Activated naive CD8-positive, alpha-beta T cell treated with anti-CD3 and anti-CD28 coated beads for 36 hours (primary cell): ENCODE measurements at places on chromosomes 2 and 18. TPM values are rescaled to one million over a fixed set of nuclear protein-coding genes. Genes with fewer than 3 reads are reported as not detected.
A peak's percentile ranks its signal among the peaks of the same experiment; 100 is the strongest.

- DNase-seq: no peak
Observed at GRCh38 chr2:75799859-75800258, 89.1 kb upstream of the GCFC2 start.

LONRF2 gene
- not detected for total RNA-seq

DNA sequence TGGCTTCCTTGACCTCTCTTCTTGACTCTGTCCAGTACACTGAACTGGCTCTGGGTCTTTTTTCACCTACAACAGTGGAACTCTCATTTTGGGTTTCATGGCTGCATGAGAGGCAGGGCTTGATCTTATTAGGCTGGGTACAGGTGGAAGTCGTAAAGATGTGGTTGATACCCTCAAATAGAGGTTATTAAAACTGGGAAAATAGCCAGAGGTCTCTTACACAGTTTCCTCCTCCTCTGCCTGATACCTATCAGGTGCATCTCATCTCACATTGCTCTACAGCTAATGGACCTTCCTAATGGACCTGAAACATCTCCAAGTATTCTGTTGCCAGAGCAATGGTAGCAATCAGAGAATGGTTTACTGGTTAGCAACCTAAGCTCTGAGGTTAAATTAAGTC is 231.8 kb downstream of the ETAA1 start:
- DNase-seq: no peak

NMUR1 gene
- not detected for total RNA-seq

GRCh38 chr2:113212245-113213060 is 38.7 kb downstream of the PSD4 start:
- DNase-seq: no peak

- no peak for DNase-seq
Observed at GRCh38 chr2:106708209-106708608, 177.8 kb downstream of the ST6GAL2 start.

- no peak for DNase-seq
Observed at GRCh38 chr2:149703281-149703680, 115.7 kb upstream of the MMADHC start.

RAB6C gene
- not detected for total RNA-seq

- no peak for DNase-seq
Observed at GRCh38 chr2:117980783-117981676, 32.8 kb downstream of the CCDC93 start.

DNA sequence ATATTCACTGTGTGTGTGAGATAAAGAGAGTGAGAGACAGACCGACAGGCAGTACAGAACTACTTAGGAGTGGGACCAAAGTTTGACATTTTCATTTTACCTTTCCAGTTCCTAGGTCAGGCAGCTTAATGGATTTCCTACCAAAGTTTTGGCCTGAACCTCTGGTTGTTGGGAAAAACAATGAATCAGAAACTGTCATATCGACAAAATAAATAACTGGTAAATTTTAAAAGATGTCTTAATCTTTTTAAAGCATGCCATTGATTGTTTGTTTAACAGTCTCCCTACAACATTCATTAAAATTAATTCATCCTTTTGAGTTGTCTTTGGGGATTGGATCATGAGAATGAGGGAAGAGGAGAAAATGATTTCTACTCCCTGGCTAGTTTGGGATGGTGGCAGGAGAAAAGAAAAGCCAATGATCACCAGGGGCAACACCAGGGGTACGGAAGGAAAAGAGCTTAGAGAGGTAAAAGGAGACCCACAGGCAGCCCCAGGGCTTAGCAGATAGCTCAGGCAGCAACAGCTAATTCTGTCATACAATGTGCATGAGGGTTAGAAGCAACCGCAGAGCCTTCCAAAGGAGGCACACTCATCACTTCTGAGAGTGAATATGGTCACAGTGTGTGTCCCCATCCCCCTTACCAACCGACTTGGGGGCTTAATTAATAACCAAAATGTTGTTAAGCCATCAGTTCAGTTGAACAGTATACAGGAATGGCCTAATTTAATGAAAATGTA is 98.5 kb downstream of the CCDC141 start:
- no peak for DNase-seq

STON1 gene
- 0.80 TPM for total RNA-seq

- no peak for DNase-seq
Observed at GRCh38 chr18:49648326-49648725, 86.5 kb downstream of the LIPG start.

DNA sequence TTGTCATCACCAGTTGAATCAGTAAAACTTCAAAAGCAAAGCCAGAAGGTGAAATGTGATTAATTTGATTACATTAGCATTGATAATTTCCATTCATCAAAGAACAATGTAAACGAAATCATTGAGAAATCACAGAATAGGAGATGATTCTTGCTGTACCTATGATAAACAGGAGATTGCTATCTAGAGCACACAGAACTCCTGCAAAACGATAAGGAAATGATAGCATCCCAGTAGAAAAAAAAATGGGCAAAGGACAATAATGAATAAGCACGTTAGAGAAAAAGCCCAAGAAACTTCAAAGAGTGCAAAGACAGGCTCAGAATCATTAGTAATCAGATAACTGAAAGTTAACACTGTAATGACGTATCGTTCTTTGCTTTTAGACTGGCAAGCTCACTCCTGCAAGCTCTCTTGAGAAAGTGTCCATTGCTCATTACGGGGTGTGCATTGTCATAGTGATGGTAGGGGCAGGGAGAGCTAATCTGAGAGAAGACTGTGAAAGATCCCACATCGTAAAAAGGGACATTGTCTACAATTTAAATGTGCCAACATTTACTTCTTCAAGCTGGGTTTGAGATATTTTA is 143.6 kb downstream of the SPP2 start:
- no peak for DNase-seq

OSR1 gene
- total RNA-seq: not detected

GRCh38 chr18:69580107-69580506 is 179.4 kb downstream of the DOK6 start:
- DNase-seq: no peak

GRCh38 chr18:22132763-22133162 is 36.6 kb upstream of the GATA6 start:
- DNase-seq: no peak

DPP4 gene
- total RNA-seq: 22.4 TPM

ALPG gene
- total RNA-seq: not detected

- DNase-seq: no peak
Observed at GRCh38 chr18:40577239-40577980, 1377.6 kb upstream of the PIK3C3 start.

GRCh38 chr2:9657083-9657482 is 26.3 kb upstream of the YWHAQ start:
- no peak for DNase-seq

DNA sequence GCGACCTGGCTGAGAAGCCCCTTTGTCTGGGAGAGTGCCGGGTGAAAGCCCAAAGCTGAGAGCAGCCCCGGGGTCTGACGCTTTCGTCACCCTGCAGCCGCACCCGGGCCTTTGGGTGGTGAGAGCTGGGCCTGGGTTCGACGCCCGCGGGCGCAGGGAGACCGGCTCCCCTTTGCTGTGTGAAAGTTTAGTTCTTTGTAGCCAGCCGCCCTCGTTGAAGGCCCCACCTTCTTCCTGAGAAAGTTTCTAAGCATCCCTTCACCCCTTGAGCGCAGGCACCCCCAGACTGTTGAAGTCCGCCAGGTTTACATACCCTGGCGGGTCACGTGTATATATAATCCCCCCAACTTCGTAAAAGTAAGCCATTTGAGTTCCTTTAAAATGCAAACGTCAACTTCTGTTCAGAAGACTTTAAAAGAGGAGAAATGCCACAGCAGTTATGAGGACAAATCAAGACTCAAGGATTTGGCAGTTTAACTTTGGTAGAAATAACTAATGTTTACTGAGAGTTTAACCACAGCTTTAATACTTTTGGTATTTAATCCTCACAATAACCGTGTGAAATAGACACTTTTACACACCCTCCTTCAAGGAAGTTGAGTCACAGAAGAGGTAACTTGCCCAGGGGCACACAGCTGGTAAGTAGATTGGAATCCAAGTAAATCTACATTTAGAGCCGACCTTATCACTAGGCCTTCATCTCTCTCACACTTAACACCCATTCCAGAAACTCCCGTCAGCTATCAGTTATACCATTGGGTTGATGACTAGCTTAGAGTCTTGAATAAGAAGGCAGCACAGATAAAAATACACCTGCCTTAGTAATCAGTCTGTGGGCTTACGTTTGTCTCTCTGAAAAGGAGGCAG is 1.1 kb upstream of the MBOAT2 start:
- no peak for DNase-seq

- no peak for DNase-seq
Observed at GRCh38 chr2:231617059-231617926, 24.6 kb downstream of the TEX44 start.

DNA sequence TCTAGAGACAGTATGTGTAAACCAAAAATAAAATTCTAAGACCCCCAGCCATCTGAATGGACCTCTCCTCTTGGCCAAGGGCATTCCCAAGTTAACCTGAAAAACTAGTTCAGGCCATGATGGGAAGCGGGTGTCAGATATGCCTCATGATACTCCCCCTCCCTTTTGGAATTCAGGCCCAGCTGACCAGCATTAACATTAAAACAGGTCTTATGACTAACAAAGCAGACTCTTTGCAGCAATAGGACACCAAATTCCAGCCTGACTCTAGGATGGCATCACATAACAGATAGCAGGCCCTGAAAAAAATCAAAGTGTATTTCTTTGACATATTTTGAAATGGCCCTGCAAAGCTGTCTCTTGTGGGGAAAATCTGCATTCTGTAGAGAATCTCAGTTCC is 73.3 kb upstream of the L3MBTL4 start:
- no peak for DNase-seq

GRCh38 chr18:9906481-9906880 is 7.3 kb upstream of the VAPA start:
- DNase-seq: no peak

- no peak for DNase-seq
Observed at GRCh38 chr2:10557506-10558265, 109.6 kb upstream of the ODC1 start.

RAPH1 gene
- 2.3 TPM for total RNA-seq

ACADL gene
- not detected for total RNA-seq

POTEC gene
- total RNA-seq: not detected

GRCh38 chr2:25514043-25514637 is 159.2 kb downstream of the DTNB start:
- no peak for DNase-seq

DNA sequence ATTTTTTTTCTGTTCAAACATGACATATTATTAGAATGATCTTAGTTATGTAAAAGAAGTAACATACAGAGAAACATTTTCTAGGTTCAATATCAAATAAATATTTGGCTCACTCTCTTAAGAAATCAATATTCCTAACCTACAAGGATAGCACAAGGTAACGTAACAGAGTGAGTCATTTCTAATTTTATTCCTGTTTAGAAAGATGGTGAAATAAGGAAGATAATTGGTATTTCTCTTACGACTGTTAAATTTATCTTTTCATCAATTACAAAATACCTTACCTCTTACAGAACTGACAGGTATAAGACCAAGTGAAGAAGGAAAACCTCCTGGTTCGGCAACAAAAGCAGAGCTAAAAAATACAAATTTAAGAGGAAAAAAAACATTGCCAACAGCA is 45.1 kb downstream of the PRELID3A start:
- DNase-seq: no peak

DNA sequence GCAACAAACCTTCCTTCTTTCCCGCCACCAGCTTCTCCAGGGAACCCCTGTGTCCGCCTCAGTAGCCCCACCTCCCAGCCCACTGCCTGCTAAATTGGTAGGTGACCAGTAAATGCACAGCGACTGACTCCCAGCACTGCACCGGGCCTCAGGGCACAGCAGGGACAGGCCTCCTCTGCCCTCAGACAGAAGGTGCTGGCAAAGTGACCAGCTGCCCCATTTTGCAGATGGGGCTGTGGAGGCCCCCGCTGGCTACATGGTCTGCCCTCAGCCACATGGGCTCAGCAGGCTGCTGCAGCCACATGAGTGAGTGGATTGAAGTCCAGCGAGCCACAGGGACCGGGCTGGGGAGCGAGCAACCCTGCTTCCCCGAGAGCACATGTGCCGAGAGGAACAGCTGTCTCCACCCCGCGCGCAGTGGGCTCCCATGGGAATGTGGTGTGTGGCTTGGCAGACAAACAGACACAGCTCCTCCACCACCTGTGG is 7.8 kb upstream of the NPPC start:
- no peak for DNase-seq

UGT1A3 gene
- not detected for total RNA-seq

DNA sequence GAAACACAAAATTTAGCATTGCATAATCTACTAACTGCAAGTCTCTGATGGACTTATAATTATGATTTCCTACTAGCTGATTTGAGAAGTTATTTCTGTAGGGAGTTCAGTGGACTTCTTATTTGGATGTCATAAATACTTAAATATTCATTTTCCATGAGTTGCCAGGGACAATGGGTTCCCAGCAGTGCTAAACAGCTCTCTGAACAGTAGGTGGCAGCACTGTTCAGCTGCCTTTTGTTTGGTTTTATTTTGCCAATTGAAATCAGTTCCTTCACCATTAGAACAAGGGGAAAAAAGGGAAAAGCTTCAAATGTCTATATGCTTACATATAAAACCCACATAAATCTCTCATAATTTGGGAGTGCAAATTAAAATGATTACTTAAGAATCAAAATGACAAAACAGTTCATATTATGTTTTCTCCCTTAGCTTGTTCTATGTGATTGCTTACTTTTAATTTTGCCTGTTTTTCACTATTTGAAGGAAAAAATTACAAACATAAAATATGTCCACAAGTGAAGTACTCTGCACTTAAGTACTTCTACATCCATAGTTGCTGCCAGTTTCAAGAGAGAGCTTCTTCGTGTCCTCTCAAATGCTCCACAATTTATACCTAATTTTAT is 898.9 kb downstream of the CPS1 start:
- peak; percentile 3 for DNase-seq

REEP1 gene
- total RNA-seq: 0.25 TPM

DNA sequence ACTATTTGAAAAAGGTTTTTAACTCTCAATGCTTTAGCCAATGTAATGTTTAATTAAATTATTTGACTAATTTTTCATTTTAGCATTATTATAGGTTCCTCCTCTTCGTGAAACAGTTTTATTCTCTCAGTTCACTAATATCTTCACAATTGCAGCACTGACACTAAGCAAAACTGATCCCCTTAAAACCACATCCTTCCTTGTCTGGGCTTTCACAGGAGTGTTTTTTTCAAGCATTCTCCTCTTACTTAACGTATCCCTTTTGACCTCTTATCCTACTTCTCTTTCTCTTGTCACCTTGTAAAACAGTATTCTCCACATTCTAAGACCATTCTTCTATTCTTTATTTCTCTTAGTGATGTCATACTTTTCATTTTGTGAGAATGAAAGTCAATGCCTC is 112.8 kb downstream of the DSC3 start:
- no peak for DNase-seq

ANKRD62 gene
- total RNA-seq: not detected

PIEZO2 gene
- not detected for total RNA-seq
